ENCODE measurements at places on chromosomes 2 and 18. TPM values are rescaled to one million over a fixed set of nuclear protein-coding genes. Genes with fewer than 3 reads are reported as not detected.

The SCN7A gene
- not detected for total RNA-seq

GRCh38 chr2:46026431-46026830 lies 270.8 kb upstream of the EPAS1 start:
- DNase-seq: no peak

DNA sequence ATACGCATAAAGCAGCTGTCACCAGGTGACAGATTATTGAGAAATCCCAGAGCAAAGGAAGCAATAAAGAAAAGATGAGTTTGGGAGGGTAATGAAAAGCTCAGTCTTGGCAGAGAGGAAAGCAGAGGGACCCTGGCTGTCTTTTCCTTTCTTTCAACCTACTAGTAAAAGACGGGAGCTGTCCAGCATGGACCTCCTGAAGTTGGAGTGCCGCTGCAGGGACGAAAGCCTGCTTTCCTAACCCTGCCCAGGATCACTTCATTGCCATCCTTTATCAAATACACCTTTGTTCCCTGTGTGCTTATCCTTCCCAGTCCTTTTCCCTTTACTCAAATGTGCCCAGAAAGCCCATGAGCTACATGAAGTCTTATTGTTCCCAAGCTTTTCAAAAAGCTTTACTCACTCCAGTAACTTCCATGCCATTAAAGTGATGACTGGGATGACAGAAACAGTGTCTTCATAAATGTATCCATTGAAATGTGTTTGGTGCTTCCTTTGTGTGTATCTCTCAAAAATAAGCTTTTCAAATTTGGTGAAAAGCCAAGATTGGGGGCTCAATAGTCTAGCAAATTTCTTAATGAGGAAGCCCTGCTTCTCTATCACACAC lies 3.7 kb upstream of the SPR start:
- no peak for DNase-seq

DNA sequence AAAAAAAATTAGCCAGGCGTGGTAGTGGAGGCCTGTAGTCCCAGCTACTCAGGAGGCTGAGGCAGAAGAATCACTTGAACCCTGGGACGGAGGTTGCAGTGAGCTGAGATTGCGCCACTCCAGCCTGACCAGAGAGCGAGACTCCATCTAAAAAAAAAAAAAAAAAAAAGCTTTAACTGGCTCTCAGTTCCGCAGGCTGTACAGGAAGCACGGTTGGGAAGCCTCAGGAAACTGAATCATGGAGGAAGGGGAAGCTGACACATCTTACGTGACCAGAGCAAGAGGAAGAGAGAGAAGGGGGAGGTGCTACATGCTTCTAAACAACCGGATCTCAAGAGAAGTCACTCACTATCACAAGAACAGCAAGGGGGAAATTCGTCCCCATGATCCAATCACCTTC lies 505.6 kb upstream of the SLC8A1 start:
- no peak for DNase-seq

DNA sequence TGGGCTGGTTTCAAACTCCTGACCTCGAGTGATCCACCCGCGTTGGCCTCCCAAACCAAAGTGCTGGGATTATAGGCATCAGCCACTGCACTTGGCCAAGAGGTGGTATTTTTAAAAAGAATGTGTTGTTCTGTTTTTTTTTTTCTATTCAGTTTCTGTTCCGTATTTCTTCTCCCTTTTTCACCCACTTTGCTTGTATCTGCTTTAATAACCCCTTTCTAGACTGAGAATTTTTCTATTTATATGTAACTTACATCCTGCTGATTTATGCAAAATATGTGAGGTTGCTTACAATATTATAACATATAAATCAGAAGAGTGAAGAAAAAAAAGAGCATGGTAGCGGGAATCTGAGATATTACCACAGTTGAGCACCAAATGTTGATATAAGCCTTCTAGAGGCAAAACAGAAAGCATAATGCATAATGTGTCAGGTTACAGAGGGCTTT lies 17.2 kb upstream of the LYPD6B start:
- DNase-seq: no peak

GRCh38 chr2:129812071-129812470 lies 167.4 kb upstream of the RAB6C start:
- DNase-seq: no peak

DNA sequence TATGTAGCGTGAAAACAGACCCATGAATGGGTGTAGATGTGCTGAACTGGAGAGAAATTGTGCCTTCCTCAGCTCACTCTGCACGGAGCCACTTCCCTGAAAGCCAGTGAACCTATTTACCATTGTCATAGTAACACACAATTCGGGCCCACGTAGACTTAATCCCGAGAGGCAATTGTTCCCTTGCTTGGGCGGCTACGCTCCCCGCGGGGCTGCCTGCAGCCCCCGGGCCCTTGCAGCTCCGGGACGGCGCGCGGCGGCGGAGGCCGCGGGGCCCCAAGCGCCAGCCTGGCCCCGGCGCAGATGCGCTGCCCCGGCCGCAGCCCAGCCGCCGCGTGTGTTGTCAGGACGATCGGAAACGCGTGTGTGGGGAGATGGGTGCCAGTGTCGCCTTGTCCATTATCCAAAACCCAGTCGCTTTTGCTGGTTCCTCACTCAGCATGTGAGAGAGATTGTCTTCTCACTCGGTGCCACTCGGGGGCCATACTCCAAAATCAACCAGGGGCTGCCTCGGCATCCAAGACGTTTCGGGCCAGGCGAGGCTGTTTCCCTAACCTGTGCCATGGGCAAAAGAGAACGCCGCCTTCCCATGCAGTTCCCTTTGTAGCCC lies 17.9 kb upstream of the LRRTM1 start:
- DNase-seq: no peak

The SPATA3 gene
- not detected for total RNA-seq

GRCh38 chr2:97701186-97701585 lies 12.2 kb upstream of the ZAP70 start:
- no peak for DNase-seq

DNA sequence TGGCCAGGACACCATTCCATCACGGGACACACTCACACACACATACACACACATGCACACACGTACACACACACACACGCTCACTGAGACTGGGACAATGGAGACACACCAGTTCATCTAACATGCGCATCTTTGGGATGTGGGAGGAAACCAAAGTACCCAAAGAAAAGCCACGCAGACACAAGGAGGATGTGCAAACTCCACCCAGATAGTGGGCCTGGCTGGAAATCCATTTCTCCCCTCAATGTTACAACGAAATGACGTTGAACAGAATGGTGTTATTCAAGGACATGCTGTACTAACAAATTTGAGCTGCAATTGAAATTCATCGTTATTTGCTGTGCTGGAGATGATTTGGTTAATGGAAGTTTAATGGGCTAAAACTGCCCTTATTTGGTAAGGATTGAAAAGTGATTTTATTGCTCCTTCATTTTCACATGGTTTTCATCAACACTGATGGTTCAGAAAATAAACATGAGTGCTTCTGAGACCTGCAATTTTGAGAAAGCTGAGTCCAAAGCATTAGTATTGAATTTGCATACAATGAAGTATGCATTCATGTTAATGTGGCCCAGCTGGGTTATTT lies 110.0 kb downstream of the KCNE4 start:
- DNase-seq: no peak

The ERICH2 gene
- not detected for total RNA-seq

DNA sequence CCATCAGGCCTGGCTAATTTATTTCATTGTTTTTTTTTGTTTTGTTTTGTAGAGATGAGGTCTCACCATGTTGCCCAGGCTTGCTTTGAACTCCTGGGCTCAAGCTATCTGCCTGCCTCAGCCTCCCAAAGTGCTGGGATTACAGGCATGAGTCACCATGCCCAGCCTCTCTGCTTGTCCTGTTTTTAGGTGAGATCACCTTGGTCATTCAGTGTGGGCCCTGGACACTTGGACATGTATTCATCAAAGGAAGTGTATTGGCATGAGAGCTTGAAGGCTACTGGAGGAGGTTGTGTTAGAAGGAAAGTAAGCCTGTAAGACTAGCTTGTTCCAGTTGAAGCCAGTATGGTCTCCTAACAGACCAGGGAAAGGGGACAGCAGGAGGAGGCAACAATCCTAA lies 229.2 kb upstream of the RGPD4 start:
- no peak for DNase-seq

The FSHR gene
- not detected for total RNA-seq

The FBXO41 gene
- total RNA-seq: 0.72 TPM

DNA sequence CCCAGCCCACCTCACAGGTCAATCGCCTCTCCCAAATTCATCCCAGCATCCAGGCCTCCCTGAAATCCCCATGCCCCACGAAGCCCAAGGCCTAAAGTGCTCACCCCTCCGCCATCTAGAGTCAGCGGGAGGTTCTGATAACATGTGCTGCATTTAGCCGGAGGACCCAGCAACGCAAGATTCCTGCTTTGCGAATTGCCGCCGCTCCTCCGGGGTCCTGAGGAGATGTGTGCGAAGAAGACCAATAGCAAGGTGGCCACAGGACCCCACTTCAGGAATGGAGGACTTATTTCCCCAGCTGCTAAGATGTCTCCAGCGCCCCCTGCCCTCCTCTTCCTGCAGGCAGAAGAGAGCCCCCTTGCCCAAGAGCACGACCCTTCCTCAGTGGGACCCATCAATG lies 120.8 kb upstream of the GLI2 start:
- DNase-seq: no peak

The GNLY gene
- not detected for total RNA-seq

- DNase-seq: peak; percentile 84
Measured at GRCh38 chr2:101806123-101806522, 108.6 kb downstream of the MAP4K4 start.

- peak; percentile 11 for DNase-seq
Measured at GRCh38 chr2:218780851-218781690, 876 bp upstream of the CYP27A1 start.
